ENCODE measurements at places on chromosomes 7 and 10. TPM values are rescaled to one million over a fixed set of nuclear protein-coding genes. Genes with fewer than 3 reads are reported as not detected.

DNA sequence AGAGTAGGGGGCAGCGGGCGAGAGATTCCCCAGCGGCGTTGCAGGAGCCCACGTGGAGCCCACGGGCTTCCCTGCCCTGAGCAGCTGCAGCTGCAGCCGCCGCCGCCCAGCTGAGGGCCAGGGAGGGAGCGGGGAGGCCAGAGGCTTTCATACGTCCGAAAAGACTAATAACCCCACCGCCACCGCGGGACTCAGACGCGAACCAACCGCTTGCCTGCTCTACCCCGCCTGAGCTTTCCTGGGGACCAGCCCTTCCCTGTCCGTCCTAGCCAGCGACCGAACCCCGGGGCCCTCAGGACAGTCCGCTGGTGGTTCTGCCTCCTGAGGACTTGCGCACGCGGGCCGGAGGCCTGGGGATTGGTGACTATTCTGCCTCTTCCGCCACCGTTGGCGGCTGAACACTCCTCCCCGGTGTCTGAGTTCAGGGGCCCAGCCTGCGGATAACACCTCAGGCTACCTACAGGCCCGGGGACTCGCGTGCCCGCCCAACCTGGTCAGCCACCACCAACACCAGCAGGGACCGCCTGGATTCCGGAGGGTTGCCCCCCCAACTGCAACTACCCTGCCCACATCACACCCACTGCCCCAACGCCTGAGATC lies 18.4 kb downstream of the IFT22 start:
- peak overlapping the region; percentile 3 for H3K4me3 ChIP-seq
- peaks cover 5% of the 10 kb centered on the region for H3K4me1 ChIP-seq
- peaks cover 99% of the 10 kb centered on the region for H3K27me3 ChIP-seq
- H3K27ac ChIP-seq = no peak overlapping the region
- no peak for DNase-seq

DNA sequence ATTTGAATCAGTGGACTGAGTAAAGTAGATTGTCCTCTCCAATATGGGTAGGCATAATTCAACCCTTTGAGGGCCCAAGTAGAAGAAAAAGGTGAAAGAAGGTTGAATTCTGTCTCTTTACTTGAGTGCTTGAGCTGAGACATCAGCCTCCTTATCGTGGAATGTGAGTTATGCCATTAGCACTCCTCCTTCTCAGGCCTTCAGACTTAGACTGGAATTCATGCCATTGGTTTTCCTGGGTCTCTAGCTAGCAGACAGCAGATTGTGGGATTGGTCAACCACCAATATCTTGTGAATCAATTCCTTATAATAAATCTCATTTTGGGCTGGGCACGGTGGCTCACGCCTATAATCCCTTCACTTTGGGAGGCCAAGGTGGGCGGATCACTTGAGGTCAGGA lies 89.2 kb downstream of the CUL2 start:
- H3K27ac ChIP-seq = no peak overlapping the region
- DNase-seq = no peak
- H3K4me1 ChIP-seq = no peaks in the 10 kb centered on the region
- H3K27me3 ChIP-seq = no peaks in the 10 kb centered on the region

FAM131B gene
- total RNA-seq = 0.42 TPM

GRCh38 chr7:45606931-45607330 lies 32.8 kb downstream of the ADCY1 start:
- peak; percentile 50 for DNase-seq
- H3K4me3 ChIP-seq = no peak overlapping the region
- H3K36me3 ChIP-seq = no peaks in the 10 kb centered on the region
- no peaks in the 10 kb centered on the region for H3K27me3 ChIP-seq

DNA sequence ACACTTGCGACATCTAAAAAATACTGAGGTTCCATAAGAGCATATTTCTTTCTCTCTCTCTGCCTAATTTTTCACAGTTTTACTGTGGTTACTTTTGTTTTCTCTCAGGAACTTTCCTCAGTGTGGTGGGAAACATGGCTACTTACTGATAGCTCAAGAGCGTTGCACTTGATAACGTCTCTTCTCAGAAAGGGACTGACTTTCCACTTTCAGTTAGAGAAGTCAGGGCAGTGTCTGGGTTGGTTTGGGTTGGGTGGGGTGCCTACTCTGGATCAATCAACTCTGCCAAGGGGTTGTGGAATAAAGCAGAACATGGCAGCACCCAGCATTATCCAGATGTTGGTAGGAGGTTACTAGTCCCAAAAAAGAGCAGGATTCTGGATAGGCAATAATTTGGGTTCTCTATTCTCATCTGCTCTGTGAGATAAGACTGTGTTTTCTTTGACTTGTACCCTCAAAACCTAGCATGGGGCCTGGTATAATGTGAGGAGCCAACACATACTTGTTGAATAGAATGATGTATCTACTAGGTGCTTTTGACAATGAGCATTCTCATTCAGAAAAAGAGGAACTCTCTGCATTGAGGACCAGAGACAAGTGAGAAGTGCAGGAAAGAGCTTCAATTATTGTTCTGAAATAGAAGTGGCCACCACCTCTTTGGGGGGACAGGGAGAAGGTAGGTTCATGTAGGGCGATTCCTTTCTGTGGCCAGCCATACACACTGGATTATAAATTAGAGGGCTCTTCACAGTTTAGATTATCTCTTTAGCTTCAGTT lies 315.7 kb downstream of the REEP3 start:
- no peak for DNase-seq
- no peaks in the 10 kb centered on the region for H3K36me3 ChIP-seq
- no peaks in the 10 kb centered on the region for H3K27me3 ChIP-seq
- no peaks in the 10 kb centered on the region for H3K4me1 ChIP-seq

- H3K27ac ChIP-seq = peak overlapping the region; percentile 28
- no peaks in the 10 kb centered on the region for H3K36me3 ChIP-seq
- no peaks in the 10 kb centered on the region for H3K27me3 ChIP-seq
- H3K4me3 ChIP-seq = no peak overlapping the region
- no peak for DNase-seq
These were observed 184.5 kb upstream of the INHBA start for GRCh38 chr7:41887416-41887815.

GRCh38 chr7:91832493-91833045 lies 47.9 kb downstream of the MTERF1 start:
- H3K4me1 ChIP-seq = no peaks in the 10 kb centered on the region
- H3K27ac ChIP-seq = no peak overlapping the region
- no peak overlapping the region for H3K4me3 ChIP-seq

- H3K4me3 ChIP-seq = no peak overlapping the region
- H3K36me3 ChIP-seq = no peaks in the 10 kb centered on the region
- H3K27me3 ChIP-seq = no peaks in the 10 kb centered on the region
- DNase-seq = no peak
- no peak overlapping the region for H3K27ac ChIP-seq
- H3K4me1 ChIP-seq = no peaks in the 10 kb centered on the region
These were observed 19.5 kb upstream of the PNLIP start for GRCh38 chr10:116526219-116526618.

AMPH gene
- 11.8 TPM for total RNA-seq

HTR5A gene
- not detected for total RNA-seq

DNA sequence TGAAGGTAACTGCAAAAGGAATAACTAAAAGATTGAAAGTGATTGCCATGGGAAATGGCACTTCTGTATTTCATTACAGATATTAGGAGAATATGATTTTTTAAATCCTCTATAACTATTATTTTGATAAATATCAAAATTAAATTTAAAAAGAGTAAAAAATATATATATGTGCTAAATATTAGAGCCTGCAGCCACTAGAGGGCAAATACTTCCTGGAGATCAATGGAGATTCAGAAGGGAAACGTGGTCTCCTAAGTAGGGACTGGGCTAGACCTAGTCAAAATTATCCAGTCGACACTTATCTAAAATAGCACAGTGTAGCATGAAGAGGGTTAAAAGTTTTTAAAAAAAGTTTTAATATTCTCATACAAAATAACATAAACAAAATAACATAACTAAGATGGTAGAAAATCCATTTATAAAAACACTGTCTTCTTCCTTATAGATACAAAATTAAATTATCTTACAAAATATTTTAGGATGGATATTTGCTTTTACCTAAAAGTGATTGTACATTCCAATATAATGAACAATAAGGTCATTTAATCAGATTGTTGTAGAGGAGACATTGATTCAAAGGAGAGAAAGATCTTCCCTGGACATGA lies 434.3 kb downstream of the MDFIC start:
- no peaks in the 10 kb centered on the region for H3K36me3 ChIP-seq
- no peaks in the 10 kb centered on the region for H3K4me1 ChIP-seq
- H3K4me3 ChIP-seq = no peak overlapping the region
- DNase-seq = no peak
- H3K27ac ChIP-seq = no peak overlapping the region

FAM200A gene
- total RNA-seq = 2.1 TPM

- no peaks in the 10 kb centered on the region for H3K27me3 ChIP-seq
- H3K27ac ChIP-seq = no peak overlapping the region
- no peaks in the 10 kb centered on the region for H3K4me1 ChIP-seq
- H3K4me3 ChIP-seq = no peak overlapping the region
- DNase-seq = no peak
These were observed 40.8 kb upstream of the HECW1 start for GRCh38 chr7:43071604-43072003.

DNA sequence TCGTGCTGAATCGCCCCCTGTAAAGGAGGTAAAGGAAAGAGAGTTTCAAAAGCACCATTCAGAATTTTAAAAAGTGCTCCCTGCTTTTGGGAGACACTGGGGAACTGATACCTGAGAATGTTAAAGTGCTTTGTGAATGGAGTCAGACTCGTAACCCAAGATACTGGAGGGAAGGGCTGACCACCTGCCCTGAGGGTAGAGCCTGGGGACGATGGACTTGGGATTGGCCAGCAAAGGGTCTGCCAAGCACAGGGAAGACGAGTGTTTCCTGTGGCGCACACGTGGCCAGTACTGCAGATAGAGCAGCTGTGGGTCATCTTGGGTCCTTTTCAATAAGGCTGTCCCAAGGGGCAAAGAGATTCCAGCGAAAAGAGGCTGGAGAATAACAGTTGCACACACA lies 1284.1 kb upstream of the AUTS2 start:
- H3K4me3 ChIP-seq = no peak overlapping the region
- no peaks in the 10 kb centered on the region for H3K27me3 ChIP-seq
- no peak overlapping the region for H3K27ac ChIP-seq
- H3K4me1 ChIP-seq = no peaks in the 10 kb centered on the region
- no peak for DNase-seq

GRCh38 chr7:104936546-104936945 lies 77.5 kb upstream of the KMT2E start:
- H3K27me3 ChIP-seq = no peaks in the 10 kb centered on the region
- H3K4me1 ChIP-seq = peaks cover under 1% of the 10 kb centered on the region
- H3K4me3 ChIP-seq = no peak overlapping the region

HMX2 gene
- not detected for total RNA-seq

LIPN gene
- total RNA-seq = not detected

HOXA11 gene
- total RNA-seq = not detected

DNA sequence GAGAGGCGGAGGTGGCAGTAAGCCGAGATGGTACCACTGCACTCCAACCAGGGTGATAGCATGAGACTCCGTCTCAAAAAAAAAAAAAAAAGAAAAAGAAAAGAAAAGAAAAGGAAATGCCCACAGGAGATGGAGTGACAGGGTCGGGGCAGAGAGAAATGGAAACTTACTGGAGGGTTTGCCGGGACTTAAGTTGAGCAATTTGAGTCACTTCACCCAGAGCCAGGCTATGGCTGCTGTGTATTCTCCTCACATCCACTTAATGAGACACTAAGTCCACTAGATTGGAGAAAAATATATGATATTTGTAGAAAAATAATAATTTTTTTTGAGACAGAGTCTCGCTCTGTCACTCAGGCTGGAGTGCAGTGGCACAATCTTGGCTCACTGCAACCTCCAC lies 4.6 kb upstream of the PFKFB3 start:
- H3K27ac ChIP-seq = peak overlapping the region; percentile 78
- H3K36me3 ChIP-seq = no peaks in the 10 kb centered on the region
- H3K4me3 ChIP-seq = no peak overlapping the region
- no peaks in the 10 kb centered on the region for H3K27me3 ChIP-seq
- DNase-seq = no peak
- H3K4me1 ChIP-seq = peaks cover 36% of the 10 kb centered on the region

GRCh38 chr10:104120903-104121484 lies 977 bp upstream of the SFR1 start:
- DNase-seq = peak; percentile 98
- peak overlapping the region; percentile 72 for H3K4me3 ChIP-seq
- H3K27me3 ChIP-seq = no peaks in the 10 kb centered on the region
- H3K27ac ChIP-seq = peak overlapping the region; percentile 98
- H3K36me3 ChIP-seq = no peaks in the 10 kb centered on the region

GRCh38 chr7:157431951-157432540 lies 95.2 kb downstream of the DNAJB6 start:
- no peak overlapping the region for H3K27ac ChIP-seq
- H3K4me3 ChIP-seq = no peak overlapping the region
- H3K27me3 ChIP-seq = peaks cover 7% of the 10 kb centered on the region
- no peak for DNase-seq

DNA sequence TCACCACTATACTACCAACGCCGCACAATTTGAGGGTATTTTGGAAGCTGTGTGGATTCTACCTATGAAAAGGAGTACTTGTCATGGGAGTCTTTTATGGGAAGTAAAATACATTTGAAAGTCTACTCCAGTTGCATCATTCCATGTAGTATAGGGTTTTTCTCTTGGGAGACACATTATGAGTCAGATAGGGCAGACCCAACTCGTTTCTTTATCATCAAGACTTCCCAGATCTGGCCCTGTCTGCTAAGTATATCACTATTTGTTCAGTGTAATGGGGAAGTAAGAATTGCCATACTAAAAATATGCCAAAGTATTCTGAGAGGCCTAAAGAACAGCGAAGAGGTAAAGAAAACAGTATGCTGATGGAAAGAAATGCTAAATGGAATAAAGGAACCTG lies 144.2 kb downstream of the SPAG6 start:
- DNase-seq = peak; percentile 4
- no peak overlapping the region for H3K4me3 ChIP-seq
- no peaks in the 10 kb centered on the region for H3K27me3 ChIP-seq
- H3K36me3 ChIP-seq = no peaks in the 10 kb centered on the region
- H3K4me1 ChIP-seq = no peaks in the 10 kb centered on the region
- H3K27ac ChIP-seq = no peak overlapping the region

DNA sequence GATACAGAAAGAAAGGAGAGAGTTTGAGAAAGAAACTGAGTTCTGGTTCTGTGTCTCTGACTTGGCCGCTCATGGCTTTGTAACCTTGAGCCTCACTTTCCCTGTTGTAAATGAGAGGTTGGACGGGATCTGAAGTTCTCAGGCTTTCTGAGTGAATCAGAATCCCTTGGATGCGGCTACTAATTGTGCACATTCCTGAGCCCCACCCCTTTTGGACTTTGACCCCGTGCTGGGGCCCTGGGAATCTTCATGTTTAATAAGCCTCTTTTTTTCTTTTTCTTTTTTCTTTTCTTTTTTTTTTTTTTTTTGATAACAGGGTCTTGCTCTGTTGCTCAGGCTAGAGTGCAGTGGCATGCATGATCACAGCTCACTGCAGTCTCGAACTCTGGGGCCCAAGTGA lies 26.9 kb downstream of the SLC25A28 start:
- H3K4me3 ChIP-seq = no peak overlapping the region
- H3K36me3 ChIP-seq = no peaks in the 10 kb centered on the region
- no peaks in the 10 kb centered on the region for H3K27me3 ChIP-seq

GIGYF1 gene
- total RNA-seq = 33.5 TPM

EPO gene
- not detected for total RNA-seq

All from esophagus muscularis mucosa (tissue), 4 donors.